ENCODE measurements at places on chromosomes 4 and X.

GRCh38 chrX:25878806-25879205 is 259.3 kb upstream of the MAGEB18 start:
- no peak for DNase-seq

DNA sequence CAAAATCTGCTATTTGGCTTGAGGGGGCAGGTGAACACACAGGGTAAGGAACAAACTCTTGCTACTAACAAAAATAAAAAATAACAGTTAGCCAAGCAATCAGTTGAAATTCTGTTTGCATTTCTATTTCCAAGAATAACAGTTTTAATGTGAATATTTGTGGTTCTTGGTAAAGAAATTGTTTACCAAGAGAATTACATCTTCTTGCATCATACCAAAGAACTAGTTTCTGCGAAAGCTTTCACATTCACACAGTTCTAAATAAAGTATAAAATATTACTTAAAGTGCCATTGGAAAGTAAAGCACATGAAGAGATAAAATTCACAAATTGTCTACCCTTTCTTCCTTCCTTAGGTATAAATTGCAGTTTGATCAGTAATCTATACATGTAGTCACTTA is 54.4 kb downstream of the KLHL4 start:
- DNase-seq, result no peak

DNA sequence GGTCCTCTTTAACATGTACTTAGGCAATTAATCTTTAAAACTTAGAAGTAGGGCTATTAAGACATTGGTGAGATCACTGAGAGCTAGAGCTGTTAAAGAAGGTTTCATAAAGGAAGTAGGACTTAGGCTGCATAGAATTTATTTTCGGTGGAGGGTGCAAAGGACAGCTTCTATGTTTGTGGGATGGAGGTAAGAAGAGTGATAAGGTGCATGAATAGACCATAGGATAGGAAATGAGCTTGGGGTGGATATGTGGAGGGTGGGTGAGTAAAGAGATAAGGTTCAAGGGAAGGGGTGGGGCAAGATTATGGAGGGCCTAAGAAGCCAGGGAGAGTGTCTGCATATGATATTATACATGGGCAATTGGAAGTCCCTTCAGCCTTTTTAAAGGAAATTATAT is 15.9 kb downstream of the RTL9 start:
- no peak for DNase-seq

- DNase-seq, result no peak
Observed at GRCh38 chr4:153901220-153901619, 112.3 kb upstream of the SFRP2 start.

DNA sequence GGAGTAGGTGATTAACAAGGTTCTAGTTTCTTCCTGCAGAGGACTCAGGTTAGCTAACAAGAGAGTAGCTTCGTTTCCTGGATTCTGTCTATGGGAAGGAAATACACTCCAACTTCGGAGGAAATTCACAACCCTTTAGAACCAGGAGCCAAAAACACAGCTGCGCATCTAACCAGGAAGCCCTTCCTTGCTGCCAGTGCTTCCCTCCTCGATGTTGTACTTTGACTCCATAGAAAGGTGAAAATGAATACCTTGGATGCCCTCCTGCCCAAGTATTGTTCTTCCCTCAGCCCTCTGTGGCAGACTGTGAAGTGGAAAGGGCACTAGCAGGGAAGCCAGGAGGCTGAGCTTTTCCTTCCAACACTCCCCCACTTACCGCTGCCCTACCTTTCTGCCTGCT is 35.1 kb downstream of the AKAP4 start:
- DNase-seq, result no peak

DNA sequence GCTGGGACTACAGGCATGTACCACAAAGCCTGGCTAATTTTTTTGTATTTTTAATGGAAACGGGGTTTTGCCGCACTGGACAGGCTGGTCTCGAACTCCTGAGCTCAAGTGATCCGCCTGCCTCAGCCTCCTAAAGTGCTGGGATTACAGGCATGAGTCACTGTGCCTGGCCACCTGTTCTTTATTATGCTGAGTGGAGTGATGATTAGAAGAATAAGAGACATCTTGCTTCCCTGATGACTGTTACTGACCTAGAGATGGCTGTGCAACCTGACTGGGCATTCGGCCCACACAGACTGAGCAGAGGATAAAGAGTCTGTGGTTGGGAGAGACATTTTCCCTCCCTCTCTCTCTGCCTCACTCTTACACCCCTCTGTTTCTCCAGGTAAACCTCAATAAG is 56.7 kb downstream of the SPINK2 start:
- no peak for DNase-seq

DNA sequence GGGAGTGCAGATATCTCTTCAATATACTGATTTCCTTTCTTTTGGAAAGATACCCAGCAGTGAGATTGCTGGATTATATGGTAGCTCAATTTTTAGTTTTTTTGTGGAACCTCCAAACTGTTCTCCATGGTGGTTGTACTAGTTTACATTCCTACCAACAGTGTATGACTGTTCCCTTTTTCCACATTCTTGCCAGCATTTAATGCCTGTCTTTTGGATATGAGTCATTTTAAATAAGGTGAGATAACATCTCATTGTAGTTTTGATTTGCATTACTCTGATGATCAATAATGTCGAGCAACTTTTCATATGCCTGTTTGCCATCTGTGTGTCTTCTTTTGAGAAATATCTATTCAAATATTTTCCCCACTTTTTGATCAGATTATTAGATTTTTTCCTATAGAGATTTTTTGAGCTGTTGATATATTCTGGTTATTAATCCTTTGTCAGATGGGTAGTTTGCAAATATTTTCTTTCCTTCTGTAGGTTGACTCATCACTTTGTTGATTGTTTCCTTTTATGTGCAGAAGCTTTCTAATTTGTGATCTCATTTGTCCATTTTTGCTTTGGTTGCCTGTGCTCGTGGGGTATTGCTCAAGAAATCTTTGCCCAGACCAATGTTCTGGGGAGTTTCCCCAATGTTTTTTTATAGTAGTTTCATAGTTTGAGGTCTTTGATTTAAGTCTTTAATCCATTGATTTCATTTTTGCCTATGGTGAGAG is 552.7 kb downstream of the ZNF674 start:
- no peak for DNase-seq

DNA sequence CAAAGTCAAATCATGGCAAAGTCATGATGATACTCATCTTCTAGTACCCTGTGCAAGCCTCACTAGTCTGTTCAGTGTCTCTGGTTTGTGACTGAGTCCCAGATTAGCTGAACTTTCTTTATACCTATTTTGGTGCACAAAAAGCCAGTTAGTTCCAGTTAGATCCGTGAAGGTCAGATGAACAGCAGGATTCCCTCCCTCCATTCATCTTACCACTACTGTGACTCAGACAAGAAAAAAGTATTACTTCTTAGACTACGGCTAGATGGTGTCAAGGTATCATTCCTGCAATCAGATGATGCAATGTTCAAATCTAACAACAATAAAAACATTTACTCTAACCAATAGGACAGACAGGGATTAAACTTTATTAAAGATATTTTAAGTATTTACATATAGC is 30.4 kb downstream of the ARHGEF6 start:
- no peak for DNase-seq

GRCh38 chr4:185165605-185166063 is 22.6 kb downstream of the SLC25A4 start:
- no peak for DNase-seq
